ENCODE measurements at places on chromosomes 5 and 9.

- H3K4me3 ChIP-seq = no peak overlapping the region
- no peaks in the 10 kb centered on the region for H3K36me3 ChIP-seq
- no peaks in the 10 kb centered on the region for H3K4me1 ChIP-seq
- no peak for DNase-seq
These were observed 59.5 kb upstream of the SYNPO start for GRCh38 chr5:150580917-150581316.

DNA sequence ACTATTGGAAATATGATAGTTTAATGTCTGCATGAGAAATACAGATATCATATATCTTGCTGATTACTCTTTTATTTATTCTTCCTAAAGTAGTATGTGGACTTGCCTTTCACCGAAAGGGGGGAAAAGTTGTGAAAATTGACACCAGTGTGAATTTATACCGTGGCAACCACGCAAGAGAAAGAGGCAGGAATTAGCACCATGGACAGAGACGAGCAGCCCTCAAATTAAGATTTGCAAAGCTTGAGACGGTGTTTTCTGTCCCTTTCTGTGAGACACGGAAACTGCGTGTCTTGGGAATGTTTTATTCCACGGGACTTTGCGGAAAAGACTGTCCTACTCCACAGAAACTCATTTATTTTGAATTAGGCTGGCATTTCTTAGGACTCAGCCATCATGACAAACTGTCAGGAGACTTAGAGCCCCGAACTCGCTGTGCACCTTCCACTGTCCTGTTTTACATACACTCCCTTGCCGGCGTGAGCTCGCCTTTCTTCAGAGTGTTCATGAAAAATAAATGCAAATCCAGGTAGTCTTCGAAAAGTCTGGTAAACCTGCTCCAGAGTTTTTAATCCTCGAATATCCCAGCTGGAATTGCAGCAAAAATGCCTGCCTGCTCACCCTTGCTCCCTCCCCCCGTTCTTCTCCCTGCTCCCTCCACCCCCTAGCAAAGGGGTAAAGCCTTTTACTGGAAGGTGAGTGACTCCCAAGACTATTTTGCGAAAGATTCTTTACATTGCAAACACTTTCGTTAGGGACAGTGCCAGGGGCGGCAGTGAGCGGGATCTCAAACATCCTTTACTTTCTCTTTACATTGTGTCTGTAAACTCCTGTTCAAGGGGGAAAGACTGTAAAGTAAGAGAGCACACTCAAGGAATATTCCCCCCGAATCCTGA, 3.8 kb upstream of the ELAVL2 start:
- no peak overlapping the region for H3K4me3 ChIP-seq
- no peak for DNase-seq
- H3K4me1 ChIP-seq = no peaks in the 10 kb centered on the region
- H3K27me3 ChIP-seq = no peaks in the 10 kb centered on the region

GRCh38 chr5:1476181-1476966, 31.1 kb upstream of the SLC6A3 start:
- no peak overlapping the region for H3K27ac ChIP-seq
- H3K27me3 ChIP-seq = no peaks in the 10 kb centered on the region
- peaks cover 46% of the 10 kb centered on the region for H3K36me3 ChIP-seq
- H3K4me1 ChIP-seq = no peaks in the 10 kb centered on the region
- no peak for DNase-seq
- no peak overlapping the region for H3K4me3 ChIP-seq

DNA sequence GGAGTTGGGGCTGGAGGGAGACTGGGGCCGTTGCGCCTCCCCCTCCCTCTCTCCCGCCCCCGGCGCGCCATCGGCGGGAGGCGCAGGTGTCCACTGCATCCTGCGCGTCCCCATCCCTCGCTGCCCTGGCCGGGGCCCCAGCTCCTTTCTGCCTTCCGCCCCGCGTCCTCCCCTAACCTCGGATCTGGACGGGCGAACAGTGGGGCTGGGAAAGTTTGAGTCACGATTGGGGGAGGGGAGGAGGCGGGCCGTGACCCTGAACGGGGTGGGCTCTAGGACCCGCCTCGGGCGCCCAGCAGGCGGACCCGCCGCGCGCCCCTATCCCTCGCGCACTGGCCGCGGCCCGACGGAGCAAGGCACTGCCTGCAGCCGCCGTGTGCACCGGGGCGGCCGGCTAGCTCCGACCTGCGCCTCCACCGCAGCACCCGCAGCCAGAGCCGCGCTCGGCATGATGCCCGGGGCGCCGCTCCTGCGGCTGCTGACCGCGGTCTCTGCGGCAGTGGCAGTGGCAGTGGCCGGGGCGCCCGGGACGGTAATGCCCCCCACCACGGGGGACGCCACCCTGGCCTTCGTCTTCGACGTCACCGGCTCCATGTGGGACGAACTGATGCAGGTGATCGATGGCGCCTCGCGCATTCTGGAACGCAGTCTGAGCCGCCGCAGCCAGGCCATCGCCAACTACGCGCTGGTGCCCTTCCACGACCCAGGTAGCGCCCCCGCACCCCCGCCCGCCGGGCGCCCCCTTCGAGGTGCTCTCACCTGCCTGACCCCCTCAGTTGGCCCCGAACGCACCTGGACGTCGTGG, at the start of gene HMCN2:
Gene HMCN2 (plus strand): TSS at position 330 of the 805 bp plus-strand sequence. CDS start 119 bp downstream, at position 449.
- no peaks in the 10 kb centered on the region for H3K36me3 ChIP-seq
- DNase-seq = no peak
- no peak within 1 kb of the TSS for H3K4me3 ChIP-seq
- H3K27ac ChIP-seq = no peak within 1 kb of the TSS

DNA sequence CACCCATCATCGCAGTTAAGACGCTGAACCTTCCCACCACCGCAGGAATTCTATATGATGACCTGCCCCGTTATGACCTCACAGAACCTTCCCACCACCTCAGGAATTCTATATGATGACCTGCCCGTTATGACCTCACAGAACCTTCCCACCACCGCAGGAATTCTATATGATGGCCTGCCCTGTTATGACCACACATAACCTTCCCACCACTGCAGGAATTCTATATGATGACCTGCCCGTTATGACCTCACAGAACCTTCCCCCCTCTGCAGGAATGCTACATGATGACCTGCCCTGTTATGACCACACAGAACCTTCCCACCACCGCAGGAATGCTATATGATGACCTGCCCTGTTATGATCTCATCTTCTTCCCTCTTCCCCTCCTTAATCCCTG, 64.3 kb downstream of the IRX1 start:
- no peaks in the 10 kb centered on the region for H3K36me3 ChIP-seq
- no peak overlapping the region for H3K4me3 ChIP-seq
- no peaks in the 10 kb centered on the region for H3K4me1 ChIP-seq
- no peak for DNase-seq
- no peak overlapping the region for H3K27ac ChIP-seq
